ENCODE measurements at places on chromosomes 3 and 15. TPM values are rescaled to one million over a fixed set of nuclear protein-coding genes. Genes with fewer than 3 reads are reported as not detected.
A peak's percentile ranks its signal among the peaks of the same experiment; 100 is the strongest.

DNA sequence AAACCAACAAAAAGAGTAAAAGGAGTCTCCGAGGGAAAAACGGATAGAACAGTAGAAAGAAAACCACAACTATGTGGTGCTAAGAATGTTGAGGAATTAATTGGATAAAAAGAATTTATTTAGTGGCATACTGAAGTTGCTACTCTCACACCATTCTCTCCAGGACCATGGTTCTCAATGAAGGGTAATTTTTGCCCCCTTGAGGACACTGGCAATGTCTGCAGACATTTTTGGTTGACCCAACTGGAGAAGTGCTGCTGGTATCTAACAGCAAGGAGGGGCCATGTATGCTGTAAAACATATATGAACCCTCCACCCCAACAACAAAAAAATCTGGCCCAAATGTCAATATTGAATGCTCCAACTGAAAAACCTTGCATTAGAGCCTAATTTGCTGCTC, 85.9 kb upstream of the CSPG5 start:
- peak; percentile 24 for DNase-seq

- peak; percentile 98 for DNase-seq
Measured at GRCh38 chr15:55279746-55280351, 9.8 kb downstream of the RAB27A start.

Gene GOLGA8A
- 13.9 TPM for total RNA-seq

Gene IMPG2
- total RNA-seq, result under 0.01 TPM

- DNase-seq, result peak; percentile 26
Measured at GRCh38 chr3:28326458-28326926, 22.0 kb upstream of the ZCWPW2 start.

DNA sequence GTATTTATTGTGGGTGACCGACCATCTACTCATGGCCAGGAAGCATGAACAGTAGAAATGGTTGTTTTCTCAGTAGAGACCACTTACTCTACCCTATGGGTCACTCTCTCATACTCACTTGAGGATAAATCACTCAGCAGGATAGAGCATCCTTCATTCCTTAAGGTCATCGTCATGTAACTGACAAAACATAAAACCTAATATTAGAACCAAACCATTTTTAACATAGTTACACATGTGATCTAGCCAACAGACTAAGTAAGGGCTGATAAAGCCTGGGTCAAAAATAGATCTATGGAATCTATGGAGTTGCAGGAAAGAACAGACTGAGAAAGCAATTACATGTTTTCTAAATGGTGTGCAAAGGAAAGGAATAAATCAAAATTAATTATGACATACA, 769.1 kb downstream of the NTRK3 start:
- DNase-seq, result no peak

- DNase-seq, result no peak
Measured at GRCh38 chr3:172369590-172370259, 78.5 kb downstream of the GHSR start.

DNA sequence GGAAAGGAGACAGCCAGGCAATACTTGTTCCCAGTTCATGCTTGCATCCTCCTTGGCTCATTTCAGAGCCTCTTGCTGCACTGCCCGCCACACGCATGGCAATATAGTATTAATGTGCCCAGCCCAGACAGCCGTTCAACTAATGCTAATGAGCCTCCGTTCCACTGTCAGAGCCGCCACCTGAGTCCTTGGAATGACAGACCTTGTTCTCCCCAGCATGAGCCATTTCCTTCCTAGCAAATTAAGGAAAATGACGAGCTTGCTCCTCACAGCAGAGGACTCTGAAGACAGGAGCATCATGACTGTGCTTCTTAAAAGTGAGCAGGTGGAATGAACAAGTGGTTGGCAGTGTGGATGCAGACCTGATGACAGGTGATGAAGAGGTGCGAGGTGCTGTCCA, 10.8 kb upstream of the LRRC15 start:
- DNase-seq, result no peak

DNA sequence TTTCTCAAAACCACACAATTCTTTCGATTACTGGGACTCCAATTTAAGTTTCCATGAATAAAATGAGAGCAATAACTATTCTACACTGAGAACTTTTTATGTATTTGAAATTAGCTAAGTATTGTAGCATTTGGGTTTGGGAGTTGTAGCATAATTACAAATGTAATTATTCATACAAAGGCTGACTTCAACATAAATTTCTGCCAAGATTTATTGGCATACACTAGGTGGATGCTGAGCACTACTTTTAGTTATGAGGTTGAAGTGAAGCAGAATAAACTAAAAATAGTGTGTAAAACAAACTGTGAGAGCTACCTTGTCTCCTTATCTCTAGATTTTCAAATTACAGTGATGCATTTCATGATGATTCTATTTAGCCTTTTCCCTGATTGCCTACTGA, 516.1 kb downstream of the ZNF385D start:
- DNase-seq, result no peak

GRCh38 chr15:60589253-60589652, 110.3 kb upstream of the ICE2 start:
- DNase-seq, result no peak

Data from RPMI7951 (cell line).